Stimulated activated CD4-positive, alpha-beta T cell treated with anti-CD3 and anti-CD28 coated beads, Interleukin-4, amount 100 ng/mL, for 24 hours (primary cell): ENCODE measurements at places on chromosomes 1 and 21.

- no peak for DNase-seq
Observed at GRCh38 chr1:112470966-112471365, 37.8 kb upstream of the WNT2B start.

DNA sequence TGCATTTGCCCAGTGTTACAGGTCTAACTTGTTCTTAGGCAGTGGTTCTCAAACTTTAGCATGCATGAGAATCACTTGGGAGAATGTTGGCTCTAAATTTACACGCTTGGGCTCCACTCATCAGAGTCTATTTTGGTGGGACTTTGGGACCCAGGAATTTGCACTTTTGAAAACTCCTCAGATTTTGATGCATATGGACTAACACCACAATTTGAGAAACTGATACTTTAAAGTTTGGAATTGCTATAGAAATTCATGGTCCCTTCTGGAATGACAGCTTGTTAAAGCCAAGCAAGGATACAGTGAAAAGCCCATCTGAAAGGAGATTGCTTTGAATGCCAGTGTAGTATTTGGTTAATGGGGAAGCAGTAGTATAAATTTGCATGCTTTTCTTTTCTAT lies 31.5 kb downstream of the GPR52 start:
- no peak for DNase-seq

DNA sequence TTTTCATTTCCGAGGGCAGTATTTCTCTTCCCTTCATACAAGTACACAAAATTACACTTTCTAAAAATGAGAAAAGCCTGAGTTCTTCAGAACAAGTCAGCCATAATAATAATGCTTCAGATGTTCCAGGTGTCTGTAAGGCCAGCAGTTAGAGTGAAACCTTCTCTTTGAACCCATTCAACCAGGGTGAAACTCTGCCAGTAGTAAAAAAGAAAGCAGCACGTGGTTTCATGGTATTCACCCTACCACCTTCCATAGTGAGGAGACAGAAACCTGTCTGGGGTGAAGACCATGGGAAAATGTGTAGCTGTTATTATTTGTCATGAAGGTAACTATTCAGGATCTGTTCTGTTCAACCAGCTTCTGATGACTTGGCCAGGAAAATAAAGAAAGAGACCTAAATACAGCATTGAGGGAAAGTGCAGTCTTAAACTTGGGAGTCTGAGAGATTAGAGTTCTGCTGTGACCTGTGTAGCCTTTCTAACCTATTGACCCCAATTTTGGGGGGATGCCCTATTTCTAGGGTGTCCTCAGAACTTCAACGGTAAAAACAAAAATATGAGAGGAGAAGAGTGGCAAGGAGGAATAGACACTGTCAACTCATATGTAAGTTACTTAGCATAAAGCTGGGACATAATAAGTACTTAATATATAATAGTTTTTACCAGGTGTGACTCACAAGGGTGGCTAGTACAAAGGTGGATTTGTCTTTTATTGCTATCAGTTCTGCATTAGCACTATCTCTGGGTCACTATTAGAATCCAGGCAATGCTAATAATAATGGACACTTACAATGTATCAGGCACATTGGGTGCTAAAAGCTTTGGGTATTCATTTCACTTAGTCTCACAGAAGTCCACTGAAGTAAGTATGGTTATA lies 70.0 kb upstream of the TNFSF4 start:
- no peak for DNase-seq

DNA sequence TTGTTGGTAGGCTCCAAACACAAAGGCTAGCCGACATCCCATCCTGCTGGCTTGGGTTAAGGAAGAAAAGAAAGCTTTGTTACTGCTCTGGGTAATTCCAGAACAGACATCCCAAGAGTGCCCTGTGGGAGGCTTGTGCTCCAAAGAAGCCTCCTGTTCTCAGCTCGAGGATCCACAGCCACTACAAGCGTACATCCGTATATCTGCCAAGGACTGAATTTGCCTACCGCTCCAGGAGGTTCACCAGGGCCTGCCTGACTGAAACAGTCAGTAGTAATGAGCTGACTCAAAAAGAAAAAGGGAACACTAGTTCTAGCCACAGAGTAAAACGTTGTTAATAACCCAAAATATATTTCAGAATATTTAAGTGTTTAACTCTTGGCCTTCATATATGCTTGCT lies 24.8 kb upstream of the MUTYH start:
- no peak for DNase-seq

DNA sequence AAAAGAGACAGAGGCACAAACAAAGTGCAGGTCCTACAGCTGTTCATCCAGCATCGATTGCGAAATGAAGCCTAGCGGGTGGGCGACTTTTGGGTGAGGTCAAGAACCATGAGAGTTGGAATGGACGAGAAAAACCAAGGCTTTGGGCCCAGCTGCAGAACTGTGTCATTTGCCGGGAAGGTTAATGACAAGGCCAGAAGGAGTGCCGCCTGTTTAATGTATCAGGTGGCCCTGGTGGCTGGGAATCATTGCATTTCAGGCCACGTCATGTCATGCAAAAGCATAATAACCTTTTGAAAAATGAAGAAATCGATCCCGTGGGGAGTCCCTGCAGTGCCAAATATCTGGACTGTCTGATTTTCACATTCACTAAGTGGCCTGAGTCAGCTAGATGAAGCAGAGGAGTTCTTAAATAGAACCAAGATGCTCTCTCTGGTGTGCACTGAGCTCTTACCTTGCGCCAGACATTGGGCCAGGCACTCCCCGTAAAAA lies 8.1 kb upstream of the RCC2 start:
- no peak for DNase-seq

- no peak for DNase-seq
Observed at GRCh38 chr1:37862330-37862729, 2.9 kb upstream of the MTF1 start.

DNA sequence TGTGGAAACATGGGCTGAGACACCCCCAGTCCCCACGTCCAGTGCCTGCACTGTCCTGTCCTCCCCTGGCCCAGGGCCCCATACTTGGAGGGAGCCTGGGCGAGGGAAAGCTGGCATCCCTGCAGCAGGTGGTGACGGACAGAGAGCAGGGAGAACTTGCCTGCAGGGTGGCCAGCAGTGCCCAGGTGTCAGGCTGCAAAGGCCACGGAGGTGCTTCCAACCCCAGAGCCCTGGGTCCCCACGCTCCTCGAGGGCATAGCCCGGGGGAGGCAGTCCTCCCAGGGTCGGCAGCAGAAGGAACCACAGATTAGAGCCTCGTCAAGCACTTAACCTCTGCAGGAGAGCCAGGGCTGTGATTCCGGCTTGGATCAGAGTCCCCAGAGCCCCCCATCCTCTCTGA lies 77.5 kb downstream of the ARHGEF16 start:
- no peak for DNase-seq

DNA sequence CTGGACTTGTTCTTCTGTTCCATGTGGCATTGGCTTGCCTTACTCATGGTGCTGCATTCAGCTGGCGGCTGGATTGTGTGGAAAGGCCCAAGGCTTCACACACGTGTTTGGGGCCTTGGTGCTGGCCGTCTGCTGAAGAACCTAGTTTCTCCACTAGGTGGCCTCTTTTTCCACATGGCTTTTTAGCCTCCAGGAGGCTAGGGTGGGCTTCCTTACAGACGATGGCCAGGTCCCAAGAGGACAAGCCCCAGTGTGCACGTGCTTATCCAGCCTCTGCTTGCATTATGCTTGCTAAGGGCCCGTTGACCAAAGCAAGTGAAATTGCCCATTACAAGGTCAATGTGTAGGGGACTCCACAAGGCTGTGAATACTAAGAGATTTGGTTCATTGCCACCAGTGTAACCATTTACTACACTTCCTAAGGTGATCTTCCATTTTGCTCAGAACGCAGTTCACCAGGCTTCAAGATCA lies 47.5 kb upstream of the FOXO6 start:
- no peak for DNase-seq

GRCh38 chr21:38188037-38188436 lies 68.8 kb upstream of the KCNJ15 start:
- DNase-seq = no peak

DNA sequence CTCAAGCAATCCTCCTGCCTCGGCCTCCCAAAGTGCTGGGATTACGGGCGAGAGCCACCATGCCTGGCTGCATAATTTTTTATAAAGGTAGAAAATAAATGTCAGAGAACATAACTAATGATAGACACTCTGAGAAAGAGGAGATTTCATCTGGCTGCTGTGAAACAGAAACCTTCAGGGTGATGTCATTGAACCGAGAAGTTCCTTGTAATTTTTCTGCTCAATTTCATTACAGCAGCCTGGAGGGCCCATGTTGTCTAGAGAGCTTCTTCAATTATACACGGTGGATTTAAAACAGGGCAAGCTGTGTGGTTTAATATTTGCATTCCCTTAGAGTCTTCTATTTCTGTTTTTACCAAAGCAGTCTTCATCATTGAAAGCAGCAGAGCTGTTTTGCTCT lies 64.3 kb upstream of the MORC3 start:
- no peak for DNase-seq

DNA sequence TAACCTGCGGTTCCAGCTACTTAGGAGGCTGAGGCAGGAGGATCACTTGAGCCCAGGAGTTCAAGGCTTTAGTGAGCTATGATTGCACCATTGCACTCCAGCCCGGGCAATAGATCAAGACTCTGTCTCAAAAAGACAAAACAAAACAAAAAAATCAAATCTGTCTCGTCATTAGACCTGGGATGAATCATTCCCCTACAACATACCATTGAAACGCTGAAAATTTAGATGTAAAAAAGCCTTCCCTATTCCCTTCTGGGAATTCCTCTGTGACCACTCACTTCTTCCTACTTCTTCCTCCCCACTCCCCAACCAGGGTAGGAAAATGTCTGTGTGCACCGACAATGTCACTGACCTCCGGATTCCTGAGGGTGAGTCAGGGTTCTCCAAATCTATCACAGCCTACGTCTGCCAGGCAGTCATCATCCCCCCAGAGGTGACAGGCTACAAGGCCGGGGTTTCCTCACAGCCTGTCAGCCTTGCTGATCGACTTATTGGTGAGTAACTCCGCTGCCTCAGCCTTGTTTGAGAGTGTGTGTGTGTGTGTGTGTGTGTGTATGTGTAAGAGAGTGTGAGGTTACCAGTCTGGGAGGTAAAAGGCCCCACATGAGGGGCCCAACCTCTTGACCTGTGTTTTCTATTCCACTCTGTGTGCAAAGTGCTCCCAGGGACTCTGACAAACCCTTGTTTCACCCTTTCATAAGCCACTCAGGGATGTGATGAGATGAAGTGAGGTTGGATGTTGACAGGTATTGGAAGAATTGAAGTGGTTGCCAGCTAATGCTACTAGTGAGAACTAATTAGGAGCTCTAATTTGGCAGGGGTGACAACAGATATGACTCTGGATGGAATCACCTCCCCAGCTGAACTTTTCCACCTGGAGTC lies 16.3 kb upstream of the SARS1 start:
- DNase-seq = peak; percentile 19

DNA sequence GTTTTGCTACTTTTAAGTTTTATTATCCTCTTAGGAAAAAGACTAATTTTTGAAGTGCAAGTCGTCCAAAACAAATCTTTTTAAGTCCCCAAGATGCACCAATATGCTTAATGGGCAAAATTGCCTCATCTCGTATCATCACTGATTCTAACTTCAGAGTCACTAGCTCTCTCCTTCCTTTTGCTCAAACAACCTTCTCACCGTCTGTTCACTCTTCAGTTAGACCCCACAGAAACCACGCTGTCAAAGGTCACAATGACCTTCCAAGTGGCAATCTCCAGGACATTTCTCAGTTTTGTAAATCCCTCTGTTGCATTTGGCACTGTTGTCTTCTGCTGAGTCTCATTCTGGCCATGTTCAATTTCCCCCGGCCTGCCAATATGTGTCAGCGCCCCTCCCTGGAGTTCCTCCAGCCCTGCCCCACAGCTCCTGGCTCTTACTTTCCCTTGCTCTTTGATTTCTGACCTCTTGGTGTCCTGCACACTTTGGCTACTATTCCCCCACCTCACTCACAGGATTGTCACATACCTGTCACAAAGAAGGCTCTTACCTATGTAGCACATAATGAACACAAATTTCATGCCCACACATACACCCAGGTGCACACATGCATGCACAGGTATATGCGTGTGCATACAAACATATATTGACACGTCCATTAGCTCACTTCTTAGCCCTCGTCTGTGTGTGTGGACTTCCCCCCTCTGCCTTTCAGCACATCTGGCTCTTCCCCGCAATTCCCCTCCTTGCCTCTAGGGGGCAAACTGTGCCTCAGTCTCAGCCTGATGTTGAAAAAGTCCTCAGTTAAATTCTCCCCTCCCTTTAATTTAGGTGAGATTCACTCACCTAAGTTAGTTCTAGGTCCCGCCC lies 354.0 kb upstream of the DUSP10 start:
- peak; percentile 66 for DNase-seq

DNA sequence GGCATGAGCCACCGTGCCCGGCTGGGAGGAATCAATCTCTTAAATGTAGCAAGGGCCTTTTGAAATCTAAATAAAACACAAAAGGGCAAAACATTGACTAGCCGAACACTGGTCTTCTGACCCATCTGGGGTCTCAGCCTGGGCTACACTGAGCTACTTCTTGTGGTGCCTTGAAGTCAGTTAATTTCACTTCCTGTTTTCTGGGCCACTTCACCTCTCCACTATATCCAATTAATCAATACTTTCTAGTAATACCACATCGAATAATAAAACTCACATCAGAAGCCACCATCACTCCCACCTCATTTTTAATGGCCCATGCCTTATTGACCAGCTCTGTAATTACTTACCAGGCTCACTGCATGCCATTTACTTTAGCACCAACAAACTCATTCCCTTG lies 138.0 kb upstream of the SAMSN1 start:
- DNase-seq = no peak

GRCh38 chr1:221939607-221940006 lies 197.7 kb upstream of the DUSP10 start:
- no peak for DNase-seq

- no peak for DNase-seq
Observed at GRCh38 chr1:53330819-53331218, 2.9 kb upstream of the LRP8 start.

DNA sequence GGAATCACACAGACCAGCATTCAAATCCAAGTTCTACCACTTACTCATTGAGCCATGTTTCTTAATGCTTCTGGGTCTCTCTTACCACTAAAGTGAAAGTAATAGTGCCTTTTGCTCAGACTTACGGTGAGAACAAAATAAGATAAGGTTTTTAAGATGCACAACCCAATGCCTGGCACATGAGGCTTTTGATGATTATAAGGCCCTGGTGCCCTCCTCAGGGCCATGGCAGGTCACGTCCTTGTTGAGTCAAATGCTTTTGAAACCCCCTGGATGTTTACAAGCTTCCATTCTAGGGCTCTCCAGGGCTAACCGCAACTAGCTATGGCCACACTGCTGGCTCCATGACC lies 76.0 kb downstream of the TENT5C start:
- DNase-seq = no peak
